ENCODE measurements at places on chromosomes 11 and 22.
A peak's percentile ranks its signal among the peaks of the same experiment; 100 is the strongest.

DNA sequence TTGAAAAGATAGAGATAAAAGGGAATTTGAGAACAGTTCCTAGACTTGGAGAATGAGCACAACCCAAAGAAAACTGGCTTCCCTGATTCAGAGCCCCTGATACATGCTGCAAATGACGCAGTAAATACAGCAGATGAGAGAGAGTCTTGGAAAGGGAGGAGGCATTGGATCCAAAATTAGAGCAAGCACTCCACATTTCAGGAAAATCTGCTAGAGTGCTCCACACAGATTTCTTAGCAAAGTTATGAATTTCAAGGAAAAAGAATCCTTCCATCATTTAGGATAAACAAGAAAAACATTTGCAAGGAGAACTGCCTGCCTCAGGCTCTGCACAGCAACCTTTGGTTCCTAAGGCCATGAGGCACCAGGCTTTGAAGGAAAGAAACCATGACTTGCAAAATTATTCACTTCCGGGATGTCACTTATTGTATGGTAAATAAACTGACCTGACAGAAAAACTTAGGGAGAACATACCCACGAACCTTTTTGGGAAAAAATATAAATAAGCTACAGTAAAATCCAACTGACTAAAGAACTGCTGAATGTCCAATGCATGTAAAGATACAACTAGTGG lies 89.8 kb upstream of the RTL6 start:
- no peaks in the 10 kb centered on the region for H3K36me3 ChIP-seq
- no peak for DNase-seq
- H3K27ac ChIP-seq = no peak overlapping the region
- H3K4me3 ChIP-seq = no peak overlapping the region

GRCh38 chr11:19652623-19653375 lies 59.8 kb upstream of the NAV2 start:
- H3K4me3 ChIP-seq = no peak overlapping the region
- no peak overlapping the region for H3K27ac ChIP-seq
- DNase-seq = no peak
- no peaks in the 10 kb centered on the region for H3K36me3 ChIP-seq
- no peaks in the 10 kb centered on the region for H3K4me1 ChIP-seq
- H3K27me3 ChIP-seq = no peaks in the 10 kb centered on the region

GRCh38 chr11:122095681-122096262 lies 20.2 kb downstream of the BLID start:
- no peaks in the 10 kb centered on the region for H3K4me1 ChIP-seq
- no peak for DNase-seq
- H3K27ac ChIP-seq = no peak overlapping the region
- H3K36me3 ChIP-seq = no peaks in the 10 kb centered on the region
- no peak overlapping the region for H3K4me3 ChIP-seq

- H3K27me3 ChIP-seq = peaks cover 5% of the 10 kb centered on the region
- no peaks in the 10 kb centered on the region for H3K4me1 ChIP-seq
- H3K36me3 ChIP-seq = no peaks in the 10 kb centered on the region
These were observed 224.5 kb downstream of the KIRREL3 start for GRCh38 chr11:126776119-126776518.

DNA sequence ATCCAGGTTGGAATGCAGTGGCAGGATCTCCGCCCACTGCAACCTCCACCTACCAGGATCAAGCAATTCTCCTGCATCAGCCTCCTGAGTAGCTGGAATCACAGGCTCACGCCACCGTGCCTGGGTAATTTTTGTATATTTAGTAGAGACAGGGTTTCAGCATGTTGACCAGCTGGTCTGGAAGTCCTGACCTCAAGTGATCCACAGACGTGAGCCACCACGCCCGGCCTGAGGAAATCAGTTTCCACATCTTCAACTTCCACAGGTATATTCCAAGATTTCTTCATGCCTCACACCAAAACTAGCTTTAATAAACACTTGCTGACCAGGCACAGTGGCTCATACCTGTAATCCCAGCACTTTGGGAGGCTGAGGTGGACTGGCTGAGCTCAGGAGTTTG lies 7.6 kb downstream of the HARBI1 start:
- DNase-seq = no peak
- H3K27me3 ChIP-seq = no peaks in the 10 kb centered on the region
- H3K4me1 ChIP-seq = peaks cover 8% of the 10 kb centered on the region

DNA sequence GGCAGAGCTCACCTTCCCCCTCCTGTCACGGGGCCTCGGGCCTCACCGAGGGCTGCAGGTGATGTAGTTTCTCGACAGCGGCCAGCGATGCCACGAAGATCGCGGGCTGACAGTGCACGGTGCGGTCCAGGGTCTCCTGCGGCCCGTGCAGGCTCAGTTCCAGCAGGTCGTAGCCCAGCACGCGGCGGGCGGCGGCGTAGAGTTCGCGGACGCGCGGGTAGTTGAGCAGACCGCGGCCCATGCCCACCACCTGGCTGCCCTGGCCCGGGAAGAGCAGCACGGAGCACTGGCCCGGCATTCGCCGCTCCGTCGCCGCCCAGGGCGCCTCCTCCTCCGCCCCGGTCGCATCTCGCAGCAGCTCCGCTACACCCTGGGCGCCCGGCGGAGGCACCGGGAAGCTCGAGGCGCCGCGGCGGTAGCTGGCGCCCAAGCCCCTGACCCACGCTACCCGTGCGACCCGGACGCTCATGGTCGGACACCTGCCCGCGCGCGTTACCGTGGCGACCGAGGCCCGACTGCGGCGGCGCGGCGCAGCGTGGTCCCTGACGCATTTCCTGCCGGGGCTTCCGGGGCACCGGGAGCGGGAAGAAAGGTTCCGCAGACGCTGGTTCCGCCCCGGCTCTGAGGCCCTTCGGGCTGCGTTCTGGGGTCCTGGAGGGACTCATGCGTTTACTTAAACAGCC lies at the start of gene MCAT:
Gene MCAT, minus strand, starts transcription at position 519 of the 683 bp plus-strand sequence. Its CDS starts 50 bp downstream, at position 469.
- peaks cover 34% of the 10 kb centered on the region for H3K4me1 ChIP-seq
- H3K27me3 ChIP-seq = no peaks in the 10 kb centered on the region
- peak within 1 kb of the TSS; percentile 88 for H3K4me3 ChIP-seq
